ENCODE measurements at places on chromosomes 2 and 18.

DNA sequence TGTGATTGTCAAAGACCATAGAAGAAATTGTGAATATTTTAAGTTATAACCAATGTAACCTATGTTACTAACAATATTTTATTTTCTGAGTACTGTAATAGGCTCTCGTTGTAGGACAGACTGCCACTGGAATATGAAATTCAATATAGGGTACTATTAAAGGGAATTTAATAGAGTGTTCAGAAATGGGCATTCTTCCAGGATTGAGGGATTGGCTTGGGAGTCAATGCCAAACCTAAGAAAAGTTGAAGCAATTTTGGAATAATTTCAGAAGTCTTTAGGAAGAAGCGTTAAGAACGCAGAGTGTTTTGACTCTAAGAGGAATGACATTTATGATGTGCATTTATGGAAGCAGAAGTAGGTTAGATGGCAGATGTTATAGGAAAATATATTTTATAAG, 79.0 kb downstream of the ACVR2A start:
- no peak for DNase-seq

DNA sequence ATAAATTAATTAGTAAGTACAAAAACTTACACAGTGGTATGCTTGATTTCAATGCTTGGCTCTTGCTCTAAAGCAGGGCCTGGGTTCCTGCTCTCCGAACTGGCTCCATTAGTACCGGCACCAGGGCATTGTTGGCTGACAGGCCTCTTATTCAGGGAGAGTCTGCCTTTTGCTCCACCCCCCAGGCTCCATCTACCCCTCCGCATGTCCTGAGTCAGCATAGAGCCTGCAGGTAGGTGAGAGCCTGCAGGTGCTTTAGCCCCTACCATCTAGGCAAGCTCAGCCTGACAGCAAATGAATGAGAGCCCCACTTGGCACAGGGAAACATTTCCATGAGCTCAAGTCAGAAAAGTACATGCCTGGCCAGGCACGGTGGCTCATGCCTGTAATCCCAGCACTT, 35.1 kb upstream of the EFHD1 start:
- DNase-seq = no peak

GRCh38 chr2:23378496-23378895, 6.5 kb upstream of the KLHL29 start:
- no peak for DNase-seq

DNA sequence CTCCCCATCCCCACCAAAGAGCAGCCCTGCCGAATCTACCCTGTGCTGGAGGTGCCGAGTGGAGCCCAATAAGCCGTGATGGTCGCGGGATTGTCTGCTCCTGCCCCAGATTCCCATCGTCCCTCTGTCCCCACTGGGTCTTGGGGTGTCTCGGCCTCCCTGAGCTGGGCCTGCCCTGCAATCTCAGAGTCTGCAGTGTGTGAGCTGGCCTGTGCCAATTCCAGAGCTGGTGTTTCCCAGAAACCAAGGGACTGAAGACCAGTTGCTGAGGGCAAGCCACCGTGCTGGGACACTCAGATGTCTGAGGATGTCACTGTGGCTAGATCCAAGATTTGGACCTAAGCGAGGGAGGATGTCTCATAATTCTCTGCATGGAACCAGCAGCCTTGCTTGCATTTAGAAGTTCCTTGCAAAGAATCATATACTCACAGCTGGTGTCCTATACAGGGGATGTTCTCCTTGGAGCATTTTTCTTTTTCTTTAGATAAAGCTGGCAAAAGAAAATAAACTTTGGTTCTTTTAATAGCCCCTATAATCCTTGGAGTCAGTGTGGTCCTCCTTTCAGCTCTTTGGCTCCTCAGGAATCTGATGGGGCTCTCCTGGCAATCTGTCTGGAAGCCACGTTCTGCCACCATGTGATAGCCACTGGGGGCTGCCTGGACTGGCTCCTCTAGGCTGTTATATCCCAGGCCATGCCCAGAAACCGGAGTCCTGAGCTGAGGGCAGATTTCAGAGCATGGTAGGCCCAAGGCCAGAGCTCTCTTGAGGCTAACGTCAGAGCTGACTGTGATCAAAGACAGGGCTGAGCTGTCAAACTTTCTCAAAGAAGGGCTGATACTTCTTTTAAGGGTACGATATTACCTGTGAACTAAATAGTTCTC, 140.1 kb upstream of the HAAO start:
- no peak for DNase-seq

GRCh38 chr2:237591141-237591881, 777 bp upstream of the RAB17 start:
- no peak for DNase-seq

DNA sequence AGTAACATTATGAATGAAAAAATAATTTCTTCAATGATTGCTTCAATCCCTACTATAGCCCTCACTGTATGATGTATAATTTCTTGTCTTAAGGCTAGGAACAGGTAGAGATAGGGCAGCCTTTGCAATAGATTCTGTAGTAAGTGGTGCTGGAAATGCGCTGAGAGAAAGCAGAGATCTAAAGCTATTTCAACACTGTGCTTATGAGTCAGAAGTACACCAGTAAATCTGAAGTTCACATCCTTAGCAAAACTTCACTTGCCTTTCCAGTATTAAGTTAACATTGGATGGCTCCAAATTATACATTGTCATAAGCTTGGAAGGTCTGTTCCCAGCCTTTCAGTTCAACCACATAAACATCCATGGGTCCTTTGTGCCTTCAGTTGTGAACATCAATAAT, 178.2 kb upstream of the EPHA4 start:
- no peak for DNase-seq

GRCh38 chr2:142989273-142990204, 112.1 kb downstream of the KYNU start:
- DNase-seq = no peak

GRCh38 chr18:54924948-54925347, 34.3 kb downstream of the CCDC68 start:
- no peak for DNase-seq

DNA sequence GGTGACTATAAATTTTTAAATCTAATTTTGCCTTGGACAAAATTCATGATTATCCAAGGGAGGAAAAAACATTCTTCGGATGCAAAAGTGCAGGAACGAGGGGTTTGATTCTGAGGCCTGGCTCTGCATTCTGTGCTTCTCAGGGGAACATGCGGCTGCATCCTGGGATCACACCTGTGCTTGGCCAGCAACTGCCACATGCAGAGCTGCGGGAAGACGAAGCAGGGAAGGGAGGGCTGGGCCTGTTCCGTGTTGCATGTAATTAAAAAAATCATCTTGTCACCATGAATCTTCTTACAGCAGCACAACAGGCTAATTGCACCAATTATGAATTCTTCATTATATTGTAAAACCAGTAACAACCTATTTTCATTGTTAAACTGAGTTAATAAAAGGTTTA, 158.0 kb upstream of the ALKAL2 start:
- DNase-seq = no peak

DNA sequence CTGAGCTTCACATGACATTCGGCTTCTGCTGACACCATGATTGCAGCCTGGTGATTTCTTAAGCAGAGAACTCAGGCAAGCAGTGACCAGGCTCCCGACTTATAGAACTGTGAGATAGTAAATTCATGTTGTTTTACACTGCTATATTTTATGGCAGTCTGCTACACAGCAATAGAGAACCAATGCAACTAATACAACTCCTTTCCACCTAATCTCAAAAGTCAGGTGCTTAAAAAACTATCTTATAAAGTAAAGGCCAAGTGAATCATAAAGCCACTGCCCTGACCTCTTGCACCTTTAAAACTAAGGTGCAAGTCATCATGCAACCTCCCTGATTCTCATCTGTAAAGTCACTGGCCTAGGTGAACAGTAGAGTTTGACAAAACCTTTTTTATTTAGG, 95.3 kb upstream of the GLS start:
- DNase-seq = no peak

DNA sequence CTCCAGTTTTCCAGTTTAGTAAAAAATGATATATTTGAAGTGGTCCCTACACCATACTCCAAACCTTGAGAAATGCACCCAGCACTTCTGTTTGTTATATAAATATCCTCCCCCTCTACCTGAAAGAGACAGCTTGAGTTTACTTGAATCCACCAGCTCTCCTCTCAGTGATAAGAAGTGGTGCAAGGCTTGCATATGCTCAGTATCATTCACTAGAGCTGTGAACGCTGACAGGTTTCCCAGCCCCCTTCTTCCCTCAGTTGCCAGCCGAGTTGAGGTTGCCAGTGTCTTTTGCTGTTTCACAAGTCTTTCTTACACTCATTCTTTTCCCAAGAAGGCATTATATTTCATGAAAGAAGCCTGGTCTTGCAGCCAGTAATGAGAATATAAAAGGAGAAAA, 880.0 kb downstream of the LRRTM4 start:
- no peak for DNase-seq

DNA sequence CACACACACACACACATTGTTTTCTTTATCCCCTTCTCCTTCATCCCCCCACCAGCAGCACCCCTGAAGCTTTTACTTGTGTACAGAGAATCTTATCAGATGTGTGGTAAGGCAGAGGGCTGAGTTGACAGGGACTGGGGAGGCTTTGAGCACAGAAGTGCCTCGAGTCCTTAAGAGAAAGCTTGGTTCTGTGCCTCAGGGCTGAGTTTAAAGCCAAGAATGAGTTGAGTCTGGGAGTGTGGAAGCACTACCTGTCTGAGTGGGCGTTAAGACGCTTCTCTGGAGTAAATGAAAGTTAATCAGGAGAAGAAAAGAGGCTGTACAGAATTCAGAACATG, 2.7 kb downstream of the ID2 start:
- no peak for DNase-seq

- no peak for DNase-seq
Observed at GRCh38 chr2:54336977-54337255, 80.9 kb upstream of the TSPYL6 start.

DNA sequence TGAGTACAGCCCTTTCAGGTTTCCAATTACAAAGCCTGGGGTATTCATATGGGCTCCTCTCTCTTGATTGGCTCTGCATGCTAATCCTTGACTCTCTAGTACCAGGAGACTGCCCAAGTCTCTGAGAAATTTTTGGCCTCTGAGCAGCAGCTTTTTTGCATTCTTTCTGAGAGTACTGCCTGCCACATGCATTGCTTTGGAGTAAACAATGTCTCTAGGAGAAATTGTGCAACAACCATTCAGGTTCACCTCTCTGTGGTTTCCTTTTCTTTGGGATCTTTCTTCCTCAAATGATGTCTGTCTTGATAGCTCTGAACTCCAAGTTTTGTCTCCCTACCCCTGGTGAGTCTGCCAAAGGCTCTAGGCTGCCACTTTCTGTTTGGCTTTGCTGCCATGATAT, 115.8 kb upstream of the SETBP1 start:
- no peak for DNase-seq

- DNase-seq = no peak
Observed at GRCh38 chr2:230256733-230257332, 31.3 kb downstream of the SP140 start.

GRCh38 chr2:200863782-200864175, 679 bp downstream of the CLK1 start:
- no peak for DNase-seq

Measured in dorsolateral prefrontal cortex (tissue), 122 donors.